ENCODE measurements at places on chromosomes 2 and 18. TPM values are rescaled to one million over a fixed set of nuclear protein-coding genes. Genes with fewer than 3 reads are reported as not detected.

GRCh38 chr2:46056541-46056940 is 240.7 kb upstream of the EPAS1 start:
- DNase-seq: no peak

DNA sequence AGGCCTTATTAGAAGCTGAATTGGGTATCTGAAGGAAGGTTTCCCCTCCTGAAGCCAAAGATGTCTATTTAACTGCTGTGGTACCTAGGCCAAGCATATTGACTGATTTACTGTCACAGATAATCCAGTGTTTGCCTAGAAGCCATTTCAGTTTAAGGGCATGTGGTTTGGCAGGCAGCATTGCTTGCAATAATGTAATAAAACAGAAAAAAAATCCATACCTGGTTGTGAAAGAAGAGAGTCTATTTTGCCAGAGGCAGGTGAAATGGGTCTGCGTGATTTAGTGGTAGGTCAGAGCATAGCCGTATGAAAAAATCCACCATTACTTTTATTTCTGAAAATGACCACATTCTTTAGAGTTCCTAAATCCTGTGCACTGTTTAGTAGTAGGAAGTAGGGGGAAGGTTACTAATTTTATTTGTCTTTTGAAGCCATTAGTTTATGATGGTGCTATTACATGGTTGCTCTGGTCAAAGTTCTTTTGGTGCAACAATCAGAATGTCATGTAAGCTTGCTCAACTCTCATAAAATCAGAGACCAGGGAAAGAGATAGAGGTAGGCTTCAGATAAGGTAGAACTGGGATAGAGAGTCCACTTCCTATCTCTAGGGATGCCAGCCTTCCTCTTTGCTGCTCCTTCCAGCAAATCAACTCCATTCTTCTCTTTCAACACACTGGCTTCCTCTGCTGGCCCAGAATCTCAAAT is 343.4 kb downstream of the GPD2 start:
- no peak for DNase-seq

DNA sequence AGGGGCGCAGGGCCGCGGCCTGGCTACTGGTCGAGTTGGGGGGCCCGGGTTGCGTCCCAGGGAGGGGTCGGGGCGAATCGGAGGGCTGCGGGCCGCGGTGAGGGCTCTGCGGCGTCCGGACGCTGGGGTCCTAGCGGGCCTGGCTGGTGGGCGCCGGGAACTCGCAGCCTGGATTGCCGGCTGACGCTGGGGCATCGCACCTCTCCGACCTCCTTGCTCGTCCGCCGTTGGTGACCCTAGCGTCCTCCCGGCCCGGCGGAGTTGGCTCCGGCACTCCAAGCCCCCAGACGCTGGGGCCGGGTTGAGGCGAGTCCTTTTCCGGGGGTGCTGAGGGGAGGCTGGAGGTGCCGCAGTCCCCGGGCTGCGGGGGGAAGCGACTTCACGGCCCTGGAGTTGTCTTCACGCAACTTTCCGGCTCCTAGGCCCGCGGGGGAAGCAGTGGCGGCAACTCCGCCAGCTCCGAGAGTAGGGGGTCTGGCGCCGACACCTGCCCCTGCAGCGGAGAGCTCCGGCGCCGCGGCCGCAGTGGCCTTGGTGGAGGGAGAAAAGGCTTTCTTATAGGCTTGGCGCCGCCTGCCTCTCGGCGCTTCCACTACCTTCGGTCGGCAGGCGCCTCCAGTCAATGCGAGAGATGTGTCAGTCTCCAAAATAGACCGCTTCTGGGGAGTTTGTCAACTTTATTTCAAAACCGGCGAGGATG is 70.3 kb downstream of the HAUS1 start:
- DNase-seq: no peak

- DNase-seq: no peak
Observed at GRCh38 chr2:103896182-103896581, 957.7 kb upstream of the POU3F3 start.

DNA sequence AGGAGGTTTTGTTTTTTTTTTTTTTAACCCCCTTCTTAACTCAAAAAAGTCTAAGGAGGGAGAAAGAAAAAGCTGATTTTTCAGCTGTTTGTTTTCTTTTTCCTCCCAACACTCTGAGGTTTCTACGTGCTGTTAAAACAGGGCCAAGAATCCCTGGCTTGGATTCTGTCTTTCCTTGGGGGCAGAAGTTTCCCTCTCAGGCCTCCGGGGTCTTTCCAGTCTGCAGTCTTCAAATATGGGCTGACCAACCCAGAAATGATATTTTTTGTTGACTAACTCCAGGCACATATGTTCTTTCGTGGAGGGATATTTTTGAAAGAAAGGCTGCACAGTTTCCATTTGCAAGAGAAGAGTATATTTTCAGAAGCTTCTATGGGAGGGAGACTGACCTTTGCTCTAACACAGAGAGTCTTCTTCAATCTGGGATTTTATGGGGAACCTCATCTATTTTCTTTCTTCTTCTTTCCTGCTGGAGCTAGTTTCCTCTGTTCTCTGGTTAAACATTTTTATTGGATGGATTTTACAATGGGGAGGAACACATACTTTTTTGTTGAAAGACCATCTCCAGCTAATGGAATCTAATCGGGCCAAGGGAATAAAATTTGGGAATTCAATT is 93.3 kb upstream of the SPRED2 start:
- no peak for DNase-seq

DNA sequence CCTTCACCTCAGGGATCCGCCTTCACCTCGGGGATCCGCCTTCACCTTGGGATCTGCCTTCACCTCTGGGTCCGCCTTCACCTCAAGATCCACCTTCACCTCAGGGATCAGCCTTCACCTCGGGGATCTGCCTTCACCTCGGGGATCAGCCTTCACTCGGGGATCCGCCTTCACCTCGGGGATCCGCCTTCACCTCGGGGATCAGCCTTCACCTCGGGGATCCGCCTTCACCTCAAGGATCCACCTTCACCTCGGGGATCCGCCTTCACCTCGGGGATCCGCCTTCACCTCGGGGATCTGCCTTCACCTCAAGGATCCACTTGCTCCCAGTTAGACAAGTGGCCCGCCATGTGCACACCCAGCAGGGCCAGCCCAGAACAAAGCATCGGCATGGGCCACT is 7.3 kb downstream of the KIF1A start:
- no peak for DNase-seq

GRCh38 chr2:67993329-67993728 is 69.5 kb downstream of the C1D start:
- DNase-seq: no peak

GRCh38 chr2:143162997-143163396 is 33.8 kb downstream of the ARHGAP15 start:
- DNase-seq: no peak

- no peak for DNase-seq
Observed at GRCh38 chr18:76765649-76766048, 56.7 kb upstream of the ZNF236 start.

DNA sequence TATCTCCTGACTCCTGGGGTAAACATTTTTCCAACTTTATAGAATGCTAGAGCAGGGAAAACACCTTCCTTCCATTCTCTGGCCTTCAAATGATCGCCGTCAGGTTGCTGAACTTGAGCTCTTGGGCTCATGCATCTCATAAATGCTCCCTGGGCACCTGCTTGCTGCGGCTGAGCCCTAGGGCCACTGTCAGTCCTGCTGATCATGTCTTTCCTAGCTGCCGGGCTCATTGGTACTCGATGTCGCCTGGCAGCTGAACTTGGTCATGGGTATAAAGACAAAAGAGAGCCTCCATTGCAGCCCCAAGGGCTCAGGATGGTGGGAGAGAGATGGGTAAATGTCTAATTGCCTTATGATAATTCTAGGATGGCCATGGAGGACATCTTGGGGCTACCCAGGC is 80.6 kb downstream of the HS1BP3 start:
- no peak for DNase-seq

DNA sequence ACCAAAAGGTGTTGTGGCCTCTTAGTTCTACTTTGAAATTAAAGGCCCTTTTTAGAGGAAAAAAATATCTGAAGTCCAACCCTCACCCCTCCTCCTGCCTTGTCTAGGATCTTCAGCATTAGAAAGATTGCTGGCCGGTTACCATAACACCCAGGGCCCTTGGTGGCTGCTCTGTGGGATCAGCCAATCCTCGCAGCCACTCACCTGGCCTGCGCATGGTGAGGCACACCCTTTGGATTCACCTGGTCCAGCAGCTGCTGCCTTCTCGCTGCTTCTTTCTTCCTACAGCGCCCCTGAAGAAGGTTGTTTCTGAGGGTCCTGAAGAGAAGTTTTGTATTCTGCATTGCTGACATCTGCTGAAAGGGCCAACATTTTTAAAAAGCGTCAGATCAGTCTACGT is 25.2 kb downstream of the DYTN start:
- no peak for DNase-seq

DNA sequence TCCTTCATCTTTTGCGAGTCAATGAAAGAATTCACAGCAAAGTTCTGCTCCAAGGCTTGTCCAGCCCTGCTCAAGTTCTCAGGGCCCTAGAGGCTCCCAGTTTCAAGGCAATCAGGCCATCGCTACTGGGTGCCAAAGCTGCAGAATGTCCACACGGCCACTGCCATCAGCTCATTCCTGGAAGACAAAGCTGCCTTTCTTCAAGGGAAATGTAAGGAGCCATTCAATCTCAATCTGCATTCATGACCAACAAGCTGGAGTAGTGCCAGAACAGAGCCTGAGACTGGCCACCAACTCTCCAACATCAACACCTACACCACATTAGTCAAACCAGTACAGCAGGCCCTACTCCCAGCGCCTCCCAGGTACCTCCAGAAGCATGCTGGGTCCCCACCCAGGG is 202.2 kb downstream of the TCF4 start:
- no peak for DNase-seq

DNA sequence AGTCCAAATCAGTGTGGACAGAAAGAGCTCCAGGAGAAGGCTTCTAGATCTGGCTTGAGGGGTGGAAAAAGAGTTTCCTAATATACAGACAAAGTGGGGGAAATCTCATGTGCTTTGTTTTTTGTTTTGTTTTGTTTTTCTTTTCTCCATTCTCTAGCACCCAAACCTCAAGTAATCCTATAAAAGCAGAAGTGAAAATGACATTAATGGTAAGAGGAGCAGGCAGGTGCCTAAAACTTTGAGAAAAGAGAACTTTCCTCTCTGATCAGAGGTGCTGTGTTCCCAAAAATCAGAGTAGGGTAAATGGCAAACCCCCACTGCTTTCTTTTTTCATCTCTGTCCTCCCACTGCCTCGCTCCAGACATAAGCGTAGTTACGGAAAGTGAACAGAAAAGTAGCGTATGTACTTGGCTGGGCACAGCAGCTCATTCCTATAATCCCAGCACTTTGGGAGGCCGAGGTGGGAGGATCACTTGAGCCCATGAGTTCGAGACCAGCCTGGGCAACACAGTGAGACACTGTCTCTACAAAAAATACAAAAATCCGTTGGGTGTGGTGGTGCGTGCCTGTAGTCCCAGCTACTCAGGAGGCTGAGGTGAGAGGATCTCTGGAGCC is 77.8 kb downstream of the FAM161A start:
- no peak for DNase-seq

Gene PLCL1
- 0.34 TPM for total RNA-seq

Gene AQP12B
- total RNA-seq: not detected

Gene IL36G
- 7.7 TPM for total RNA-seq

Gene RIT2
- total RNA-seq: not detected

Gene FMNL2
- 19.8 TPM for total RNA-seq

Gene MYCN
- 0.35 TPM for total RNA-seq

Gene ABCG5
- total RNA-seq: not detected
